Activated CD4-positive, alpha-beta T cell treated with anti-CD3 and anti-CD28 coated beads for 36 hours (primary cell): ENCODE measurements at places on chromosomes 5 and 9. TPM values are rescaled to one million over a fixed set of nuclear protein-coding genes. Genes with fewer than 3 reads are reported as not detected.

GRCh38 chr5:1056611-1057484, 48.2 kb downstream of the NKD2 start:
- no peak for DNase-seq
- no peak overlapping the region for H3K4me3 ChIP-seq
- no peak overlapping the region for H3K27ac ChIP-seq

PCDHA1 gene
- total RNA-seq = not detected

PCDHGA12 gene
- 0.07 TPM for total RNA-seq

GRCh38 chr9:34520505-34521385, 2.0 kb downstream of the ENHO start:
- no peaks in the 10 kb centered on the region for H3K36me3 ChIP-seq
- H3K27me3 ChIP-seq = peaks cover 8% of the 10 kb centered on the region
- H3K4me1 ChIP-seq = peaks cover 24% of the 10 kb centered on the region
- H3K4me3 ChIP-seq = no peak overlapping the region
- DNase-seq = no peak

GRCh38 chr9:89622933-89623861, 18.4 kb downstream of the GADD45G start:
- H3K36me3 ChIP-seq = no peaks in the 10 kb centered on the region
- no peaks in the 10 kb centered on the region for H3K27me3 ChIP-seq
- no peaks in the 10 kb centered on the region for H3K4me1 ChIP-seq
- no peak for DNase-seq

KCTD16 gene
- total RNA-seq = 0.25 TPM

- no peaks in the 10 kb centered on the region for H3K4me1 ChIP-seq
- no peaks in the 10 kb centered on the region for H3K36me3 ChIP-seq
Observed at GRCh38 chr9:115850548-115851304, 302.9 kb upstream of the PAPPA start.

- DNase-seq = no peak
- H3K4me3 ChIP-seq = no peak overlapping the region
- no peak overlapping the region for H3K27ac ChIP-seq
- H3K36me3 ChIP-seq = no peaks in the 10 kb centered on the region
- H3K4me1 ChIP-seq = peaks cover 3% of the 10 kb centered on the region
Observed at GRCh38 chr9:121914604-121915303, 178.4 kb downstream of the TTLL11 start.

- H3K27me3 ChIP-seq = peaks cover 4% of the 10 kb centered on the region
- no peak for DNase-seq
- H3K4me3 ChIP-seq = no peak overlapping the region
- no peak overlapping the region for H3K27ac ChIP-seq
- no peaks in the 10 kb centered on the region for H3K4me1 ChIP-seq
- H3K36me3 ChIP-seq = no peaks in the 10 kb centered on the region
Observed at GRCh38 chr5:114467729-114468128, 105.9 kb downstream of the KCNN2 start.

GRCh38 chr9:104104360-104104759, 10.3 kb downstream of the SMC2 start:
- H3K27ac ChIP-seq = no peak overlapping the region
- H3K4me3 ChIP-seq = no peak overlapping the region
- peaks cover 68% of the 10 kb centered on the region for H3K36me3 ChIP-seq
- DNase-seq = no peak
- no peaks in the 10 kb centered on the region for H3K4me1 ChIP-seq

DNA sequence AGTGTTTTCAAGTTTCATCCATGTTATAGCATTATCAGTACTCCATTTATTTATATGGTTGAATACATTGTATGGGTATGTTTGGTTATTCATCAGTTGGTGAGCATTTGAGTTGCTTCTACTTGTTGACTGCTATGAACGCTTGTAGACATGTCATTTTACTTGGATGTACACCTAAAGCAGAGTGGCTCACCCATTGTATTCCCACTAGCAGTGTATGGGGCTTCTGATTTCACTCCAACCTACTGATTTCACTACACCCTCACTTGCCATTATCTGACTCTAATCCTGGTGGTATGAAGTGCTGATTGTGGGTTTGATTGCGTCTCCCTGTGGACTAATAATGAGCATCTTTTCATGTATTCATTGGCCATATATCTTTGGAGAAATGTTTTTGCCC, 9.5 kb downstream of the NPM1 start:
- H3K4me1 ChIP-seq = peaks cover 71% of the 10 kb centered on the region
- peaks cover 87% of the 10 kb centered on the region for H3K36me3 ChIP-seq
- H3K27me3 ChIP-seq = no peaks in the 10 kb centered on the region
- no peak for DNase-seq
- H3K4me3 ChIP-seq = no peak overlapping the region
- peak overlapping the region; percentile 42 for H3K27ac ChIP-seq

DNA sequence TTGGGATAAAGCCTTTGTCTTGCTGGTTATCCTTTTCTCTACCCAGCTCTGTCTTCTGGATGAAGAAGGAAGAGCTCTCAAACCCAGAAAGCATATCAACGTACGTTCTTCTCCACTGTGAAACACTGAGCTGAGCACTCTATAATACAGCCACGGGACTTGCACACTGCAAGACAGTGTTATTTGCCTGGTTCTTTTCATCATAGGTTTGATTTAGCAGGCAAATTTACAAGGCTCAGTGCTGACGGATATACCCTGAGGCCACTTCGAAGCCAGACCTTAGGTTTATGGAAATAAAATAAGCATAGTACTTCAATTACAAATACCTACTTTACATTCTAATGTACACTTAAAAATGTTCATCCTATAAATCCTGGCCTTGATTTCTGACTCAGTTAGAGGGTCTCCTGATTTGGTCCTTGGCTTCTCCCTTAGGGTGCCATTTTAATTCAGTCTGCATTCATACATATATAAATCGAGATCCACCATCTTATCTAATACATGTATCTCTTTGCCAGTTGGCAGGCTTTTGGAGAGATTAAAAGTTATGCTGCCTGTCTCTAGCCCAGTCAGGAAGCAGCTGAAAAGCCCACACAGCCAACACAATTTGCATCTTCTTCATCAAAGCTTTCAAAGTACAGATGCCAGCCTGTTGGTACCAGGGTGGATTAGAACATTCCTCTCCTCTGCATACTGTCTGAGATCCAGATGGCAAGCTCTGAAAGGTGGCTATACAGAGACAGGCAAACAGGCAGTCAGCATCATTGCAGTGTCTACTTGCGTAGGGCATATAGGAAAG, 194.4 kb downstream of the DEPDC1B start:
- DNase-seq = no peak
- H3K4me1 ChIP-seq = no peaks in the 10 kb centered on the region
- H3K27me3 ChIP-seq = peaks cover 3% of the 10 kb centered on the region

DNA sequence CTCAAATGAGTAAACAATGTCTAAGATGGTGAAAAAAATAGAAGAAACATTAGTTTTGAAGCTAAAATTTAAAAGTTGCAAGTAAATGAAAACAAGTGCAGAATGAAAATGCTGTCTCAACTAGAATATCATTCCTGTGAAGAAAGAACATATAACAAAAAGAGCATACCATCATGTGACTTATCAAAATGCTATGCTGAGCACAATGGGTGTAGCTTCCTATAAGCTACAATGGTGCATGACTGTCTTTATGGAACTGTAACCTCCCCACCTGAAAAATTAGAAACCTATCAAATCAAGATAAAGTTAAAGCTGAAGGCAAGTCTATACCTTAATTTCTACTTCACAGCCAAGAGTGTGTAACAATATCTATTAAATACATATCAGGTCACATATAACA, 192.0 kb downstream of the AP3B1 start:
- H3K36me3 ChIP-seq = peaks cover 36% of the 10 kb centered on the region
- no peaks in the 10 kb centered on the region for H3K4me1 ChIP-seq
- H3K27me3 ChIP-seq = no peaks in the 10 kb centered on the region
- no peak for DNase-seq
- no peak overlapping the region for H3K27ac ChIP-seq

GABRA6 gene
- total RNA-seq = not detected

- no peak for DNase-seq
- H3K27ac ChIP-seq = no peak overlapping the region
Observed at GRCh38 chr9:126457890-126458289, 131.3 kb downstream of the MVB12B start.

- DNase-seq = peak; percentile 69
- H3K4me3 ChIP-seq = no peak overlapping the region
- peaks cover 45% of the 10 kb centered on the region for H3K4me1 ChIP-seq
- H3K27me3 ChIP-seq = peaks cover 31% of the 10 kb centered on the region
Observed at GRCh38 chr5:159458217-159458711, 128.0 kb upstream of the IL12B start.

GRCh38 chr9:91006046-91006445, 204.4 kb downstream of the SYK start:
- DNase-seq = no peak
- no peak overlapping the region for H3K27ac ChIP-seq
- no peaks in the 10 kb centered on the region for H3K36me3 ChIP-seq
- no peak overlapping the region for H3K4me3 ChIP-seq
- peaks cover 6% of the 10 kb centered on the region for H3K4me1 ChIP-seq

GRCh38 chr5:108168915-108169314, 213.0 kb downstream of the FBXL17 start:
- H3K36me3 ChIP-seq = no peaks in the 10 kb centered on the region
- H3K27ac ChIP-seq = no peak overlapping the region
- no peak for DNase-seq
- H3K4me3 ChIP-seq = no peak overlapping the region
- no peaks in the 10 kb centered on the region for H3K27me3 ChIP-seq
